Activated T-cell treated with anti-CD3 and anti-CD28 coated beads, Interleukin-2, amount 50 U/mL, for 1 hour (primary cell): ENCODE measurements at places on chromosomes 4 and X.
A peak's percentile ranks its signal among the peaks of the same experiment; 100 is the strongest.

DNA sequence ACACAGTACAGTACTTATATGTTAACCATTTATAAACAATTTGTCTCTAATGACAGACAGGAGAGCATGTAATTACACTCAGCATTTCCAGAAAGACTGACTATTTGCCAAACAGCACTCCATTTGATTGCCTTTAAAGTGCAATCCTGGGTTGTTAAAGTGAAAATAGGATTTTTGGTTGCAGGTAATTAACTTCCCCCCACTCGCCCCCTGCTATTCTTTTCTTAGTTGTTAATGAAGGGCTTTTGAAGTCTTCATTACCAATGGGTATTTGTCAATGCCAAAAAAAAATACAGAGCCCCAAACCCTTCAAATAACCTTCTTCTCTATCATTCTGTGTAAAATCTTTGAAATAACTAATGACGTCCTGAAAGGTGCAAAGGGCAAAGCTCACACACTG lies 825.6 kb downstream of the STPG2 start:
- no peak for DNase-seq

DNA sequence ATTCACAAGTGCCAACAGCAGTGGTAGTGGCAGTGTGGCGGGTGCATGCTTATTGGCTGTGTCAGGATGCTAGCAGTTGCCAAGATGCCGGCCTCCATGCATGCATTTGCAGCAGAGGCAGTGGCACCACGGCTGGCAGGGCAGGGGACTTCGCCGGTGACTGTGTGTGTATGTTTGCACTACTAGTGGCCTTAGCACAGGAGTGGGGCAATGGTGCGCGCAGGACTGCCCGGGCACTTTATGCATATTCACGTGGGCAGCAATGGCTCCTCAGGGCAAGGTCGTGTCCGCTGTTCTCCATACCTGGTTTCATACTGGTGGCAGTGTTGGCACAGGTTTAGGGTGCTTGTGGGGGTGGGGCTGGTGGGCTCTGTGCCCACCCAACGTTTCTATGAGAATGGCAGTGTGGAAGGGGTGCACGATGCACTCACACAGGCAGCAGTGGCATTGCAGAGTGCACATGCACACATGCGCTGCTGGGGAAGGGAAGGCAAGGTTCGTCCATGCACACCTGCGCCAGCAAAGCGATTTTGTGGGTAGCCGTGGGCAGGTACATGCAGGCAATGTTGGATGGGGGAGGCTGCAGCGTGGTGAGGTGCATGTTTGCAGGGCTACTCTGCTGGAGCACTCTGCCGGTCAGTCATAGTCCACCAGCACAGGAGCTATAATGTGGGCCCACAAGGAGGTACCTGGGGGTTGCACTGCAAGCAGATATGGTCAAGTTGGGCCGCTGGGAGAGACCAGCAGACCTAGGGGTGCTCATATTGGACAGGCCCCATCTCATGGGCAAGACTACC lies 338.9 kb upstream of the TECRL start:
- no peak for DNase-seq

DNA sequence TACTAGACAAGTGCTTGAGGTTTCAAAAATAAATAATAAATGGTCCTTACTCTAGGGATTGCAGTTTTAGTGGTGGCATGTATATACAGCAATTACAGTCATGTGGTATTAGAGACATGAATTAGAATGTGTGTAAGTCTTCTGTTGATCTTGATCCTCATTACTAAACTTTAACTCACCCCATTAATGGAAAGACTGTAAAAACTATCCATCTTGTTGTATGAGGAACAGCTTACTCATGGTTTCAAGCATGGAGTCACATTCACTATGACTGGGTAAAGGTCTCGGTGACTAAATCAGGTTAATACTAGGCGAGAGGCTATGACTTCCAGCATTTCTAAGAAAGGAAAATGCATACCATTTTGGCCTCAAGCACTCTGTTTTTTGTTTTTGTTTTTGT lies 107.0 kb upstream of the HPGD start:
- DNase-seq, result no peak

DNA sequence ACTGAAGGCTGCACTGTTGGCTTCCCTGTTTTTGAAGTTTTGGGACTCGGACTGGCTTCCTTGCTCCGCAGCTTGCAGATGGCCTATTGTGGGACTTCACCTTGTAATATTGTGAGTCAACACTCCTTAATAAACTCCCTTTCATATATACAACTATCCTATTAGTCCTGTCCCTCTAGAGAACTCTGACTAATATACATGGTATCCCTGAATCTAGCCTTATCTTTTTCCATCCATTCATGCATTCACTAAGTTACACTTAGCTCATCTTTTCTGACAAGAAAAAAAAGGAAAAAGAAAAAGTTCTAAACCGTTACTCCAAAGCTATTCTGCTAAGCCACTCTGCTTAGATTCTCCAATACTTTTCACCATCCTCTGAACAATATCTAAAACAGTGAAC lies 1260.2 kb upstream of the PCDH7 start:
- no peak for DNase-seq

DNA sequence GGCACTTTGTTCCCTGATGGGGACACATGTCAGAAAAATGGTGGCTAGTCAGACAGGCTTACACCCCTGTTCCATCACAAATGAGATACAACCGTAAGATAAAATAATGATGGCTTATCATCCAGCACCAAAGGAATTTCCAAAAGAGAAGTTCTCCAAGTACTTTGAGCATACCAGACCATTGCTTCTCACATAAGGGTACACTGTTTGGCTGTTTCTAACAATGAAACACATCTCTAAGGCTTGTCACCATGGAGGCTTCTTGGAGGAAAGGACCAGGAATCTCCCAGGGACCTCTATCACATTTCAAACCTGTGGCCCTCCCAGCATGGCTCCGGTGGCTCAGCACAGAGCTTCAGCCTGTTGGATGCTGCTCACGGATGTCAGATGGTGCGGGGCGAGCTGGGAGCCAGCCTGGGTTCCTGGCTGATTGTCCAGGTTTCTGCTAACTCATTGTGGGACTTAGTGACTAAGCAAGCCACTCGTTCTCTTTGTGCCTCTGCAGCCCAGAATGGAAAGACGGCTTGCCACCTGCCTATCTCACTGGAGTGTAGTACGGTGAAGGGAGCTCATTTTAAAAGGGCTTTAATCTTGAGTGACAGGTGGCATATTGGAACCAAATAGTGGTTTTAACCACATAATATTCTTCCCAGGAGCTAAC lies 54.5 kb downstream of the FHDC1 start:
- no peak for DNase-seq

GRCh38 chrX:19720661-19721060 lies 166.7 kb downstream of the SH3KBP1 start:
- DNase-seq, result no peak

DNA sequence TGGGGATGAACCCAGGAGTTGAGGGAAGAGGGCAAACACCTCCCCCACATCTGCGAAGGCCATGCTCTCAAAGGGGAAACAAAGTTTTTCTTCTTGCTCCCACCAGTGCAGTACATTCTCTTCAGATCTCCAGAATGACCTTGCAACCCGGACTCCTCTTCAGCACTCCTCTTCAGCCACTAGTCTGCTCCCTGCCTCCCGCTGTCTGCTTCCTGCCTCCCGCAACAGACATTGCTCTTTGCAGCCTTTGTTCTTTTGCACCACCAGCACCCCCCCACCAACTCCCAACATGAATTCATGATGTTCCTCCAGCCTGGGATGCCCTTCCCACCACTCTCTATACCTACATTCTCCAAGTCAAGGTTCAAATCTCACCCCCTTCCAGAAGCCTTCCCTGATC lies 32.1 kb downstream of the UTP14A start:
- no peak for DNase-seq

GRCh38 chr4:61782133-61782532 lies 582.0 kb downstream of the ADGRL3 start:
- no peak for DNase-seq

DNA sequence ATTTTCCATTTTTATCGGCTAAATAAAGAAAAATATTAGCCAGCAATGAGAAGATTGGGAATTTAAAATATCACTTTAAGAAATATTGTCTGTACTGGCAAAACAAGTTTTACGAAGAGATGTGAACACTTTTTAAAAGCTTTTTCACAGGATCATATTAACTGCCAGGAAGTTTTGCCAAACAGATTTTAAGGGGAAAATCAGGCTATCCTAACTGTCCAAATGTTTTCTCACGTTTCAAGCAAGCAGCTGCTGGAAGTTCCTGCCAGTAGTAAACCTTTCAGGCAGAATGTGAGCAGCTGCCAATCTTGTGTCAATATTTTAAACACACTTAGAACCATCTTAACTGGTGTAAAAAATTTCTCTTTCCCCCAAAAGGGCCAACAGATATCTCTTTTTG lies 101.1 kb downstream of the ADGRL3 start:
- DNase-seq, result no peak

DNA sequence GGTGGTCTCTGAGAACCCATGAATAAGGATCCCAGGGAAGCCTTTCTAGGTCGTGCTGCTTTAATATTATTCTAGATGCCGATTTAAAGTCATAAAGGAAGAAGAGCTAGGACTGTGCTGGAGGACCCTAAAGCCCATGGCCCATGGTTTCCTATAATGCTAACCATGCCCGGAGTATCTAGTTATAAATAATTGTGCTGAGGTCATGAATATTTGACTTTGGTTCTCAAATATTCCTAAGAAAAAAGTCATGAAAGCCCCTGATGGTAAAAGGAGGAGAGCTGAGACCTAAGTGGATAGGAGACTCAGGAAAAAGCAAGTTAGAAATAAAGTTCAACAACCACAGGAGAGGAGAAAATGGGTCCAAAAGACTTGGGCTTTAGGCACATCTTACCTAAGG lies 132.0 kb downstream of the TBL1X start:
- DNase-seq, result no peak

DNA sequence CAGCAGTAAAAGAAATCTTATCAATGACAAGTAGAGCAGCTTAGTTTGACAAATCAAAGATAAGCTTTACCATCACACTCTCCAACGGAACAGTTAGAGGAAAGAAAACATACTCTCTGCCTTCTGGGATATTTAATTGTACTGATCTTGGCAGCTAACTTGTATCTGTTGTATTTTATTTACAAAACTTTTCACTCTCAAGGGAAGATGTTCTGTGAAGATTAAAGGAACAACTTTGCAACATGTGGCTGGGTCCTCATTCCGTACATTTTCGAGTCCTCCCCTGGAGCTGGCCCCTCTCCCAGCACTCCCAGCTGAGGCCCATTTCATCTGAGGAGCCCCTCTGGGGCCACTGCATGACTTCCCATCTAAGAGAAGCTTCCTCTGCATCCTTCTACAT lies 74.4 kb downstream of the RPS3A start:
- DNase-seq, result no peak

DNA sequence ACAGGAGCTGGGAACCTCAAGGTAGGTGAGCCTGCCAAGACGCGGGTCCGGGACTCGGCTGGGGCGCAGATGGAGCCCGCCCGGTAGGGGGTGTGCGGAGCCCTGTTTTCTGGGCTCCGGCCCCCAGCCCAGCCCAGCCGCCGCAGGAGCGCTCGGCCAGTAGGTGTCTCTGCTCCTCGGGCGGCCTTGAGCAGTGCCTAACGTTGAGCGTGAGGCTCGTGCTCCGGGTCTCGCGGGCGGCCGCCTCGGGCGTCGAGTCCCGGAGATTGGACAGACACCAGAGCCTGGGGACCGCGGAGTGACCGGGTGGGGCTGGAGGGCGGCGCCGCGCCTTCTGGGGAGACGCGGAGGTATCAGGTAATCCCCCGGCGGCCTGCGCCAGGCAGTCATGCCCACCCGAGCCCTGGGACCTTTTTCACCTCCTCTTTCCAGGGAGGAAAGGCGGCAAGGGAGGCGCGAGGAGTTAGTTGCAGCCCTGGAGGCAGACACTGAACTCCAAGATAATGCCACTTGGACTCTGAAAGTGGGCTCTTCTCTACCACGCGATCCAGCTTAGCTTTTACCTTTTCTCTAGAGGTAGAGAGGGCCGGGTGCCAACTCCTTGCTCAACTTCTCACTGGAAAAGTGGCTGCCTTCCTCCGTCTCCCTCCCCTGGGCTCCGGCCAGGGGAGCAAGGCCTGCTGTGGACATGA lies 14.5 kb upstream of the FGG start:
- DNase-seq, result peak; percentile 48

GRCh38 chr4:71186566-71187403 lies 152.0 kb upstream of the SLC4A4 start:
- peak; percentile 44 for DNase-seq

DNA sequence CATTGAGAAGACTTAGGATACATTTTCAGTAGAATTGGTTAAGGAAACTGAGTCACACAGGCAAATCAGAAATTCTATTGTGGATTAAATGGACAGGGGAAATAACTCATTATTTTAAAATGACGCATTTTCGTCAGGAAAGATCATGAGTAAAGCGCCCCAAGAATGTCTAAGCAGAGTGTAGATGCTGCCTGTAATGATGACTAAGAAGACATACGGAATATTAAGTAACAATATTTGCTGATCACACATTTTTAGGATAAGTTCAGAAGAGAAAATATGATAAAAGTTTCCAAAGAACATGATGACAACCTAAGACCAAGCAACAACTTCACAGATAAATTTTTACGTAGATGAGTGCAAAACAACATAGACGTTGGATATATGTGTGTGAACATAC lies 596.3 kb upstream of the TENM3 start:
- DNase-seq, result no peak

DNA sequence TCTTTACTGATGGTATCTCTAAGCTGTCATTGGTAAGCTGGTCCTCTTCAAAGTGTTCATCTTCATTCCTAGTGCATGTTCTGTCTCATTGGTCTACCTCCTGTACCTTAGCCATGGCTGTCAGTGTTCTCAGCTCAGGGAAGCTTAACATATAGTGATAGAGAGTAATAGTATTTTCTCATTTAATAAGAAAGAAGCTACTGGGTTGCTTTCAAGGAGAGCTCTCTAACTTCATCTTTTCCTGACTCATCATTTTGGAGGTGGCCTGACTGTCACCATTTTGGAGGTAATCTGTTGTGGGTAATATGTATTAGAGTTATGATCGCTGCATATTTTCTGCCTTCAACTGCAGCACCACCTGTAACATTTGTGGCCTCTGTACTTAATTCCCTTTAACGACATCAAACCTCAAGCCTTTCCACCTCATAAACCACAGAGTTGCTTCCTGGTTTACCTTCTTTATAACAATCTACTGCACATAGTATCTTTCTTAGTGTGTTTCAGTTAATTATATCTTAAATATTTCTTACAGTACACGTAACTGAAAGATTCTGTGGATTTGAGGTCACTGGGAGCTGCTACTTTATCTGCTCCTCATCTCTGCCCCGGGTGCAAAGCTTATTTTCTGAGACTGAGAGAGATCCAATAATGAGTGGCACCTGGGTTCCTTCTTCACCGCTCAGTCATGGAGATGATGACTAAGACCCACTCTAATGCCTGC lies 474.0 kb upstream of the TECRL start:
- DNase-seq, result no peak

DNA sequence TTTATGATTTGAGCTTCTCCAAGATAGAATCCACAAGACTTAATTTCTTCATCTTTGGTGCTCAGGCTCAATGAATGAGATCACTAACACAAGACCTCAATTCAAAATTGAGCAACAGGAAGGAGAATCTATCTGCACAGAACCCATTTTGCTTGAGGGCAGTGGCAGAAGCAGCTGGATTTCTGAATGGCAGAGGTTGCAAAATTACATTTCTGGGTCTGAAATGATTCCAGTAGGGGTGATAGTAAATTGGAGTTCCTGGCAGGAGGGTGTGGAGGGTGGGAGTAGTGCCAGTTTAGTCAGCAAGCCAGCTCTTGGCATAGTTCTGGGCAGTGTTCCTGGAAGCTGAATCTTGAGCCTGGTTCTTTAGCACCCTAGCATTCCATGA lies 281.1 kb downstream of the SLC7A11 start:
- DNase-seq, result no peak
